Dermis blood vessel endothelial cell (primary cell): ENCODE measurements at places on chromosomes 3 and 15.

DNA sequence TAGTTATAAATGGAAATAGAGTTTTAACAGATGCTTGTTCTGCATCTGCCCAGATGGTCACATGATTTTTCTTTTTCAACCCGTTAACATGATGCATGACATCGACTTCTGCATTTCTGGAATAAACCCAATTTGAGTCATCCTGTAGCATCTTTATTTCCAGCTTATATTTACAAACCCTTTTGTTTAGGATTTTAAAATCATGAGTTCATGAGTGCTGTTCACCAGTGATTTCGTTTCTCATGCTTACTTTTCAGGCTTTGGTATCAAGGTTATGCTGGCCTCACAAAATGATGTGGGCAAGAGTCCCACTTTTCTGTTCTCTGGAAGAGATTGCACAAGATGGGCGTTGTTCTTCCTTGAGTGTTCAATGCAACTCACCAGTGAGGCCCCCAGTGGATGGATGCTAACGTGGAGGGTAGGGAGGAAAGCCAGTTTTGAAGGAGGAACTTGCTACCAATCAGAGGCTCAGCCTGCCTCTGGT lies 5.2 kb downstream of the HRH1 start:
- no peak for DNase-seq

- no peak for DNase-seq
Observed at GRCh38 chr3:162224746-162225145, 728.1 kb downstream of the OTOL1 start.

- peak; percentile 96 for DNase-seq
Observed at GRCh38 chr15:67146875-67147381, 81.5 kb downstream of the SMAD3 start.

- no peak for DNase-seq
Observed at GRCh38 chr3:47083786-47084185, 80.1 kb downstream of the SETD2 start.

DNA sequence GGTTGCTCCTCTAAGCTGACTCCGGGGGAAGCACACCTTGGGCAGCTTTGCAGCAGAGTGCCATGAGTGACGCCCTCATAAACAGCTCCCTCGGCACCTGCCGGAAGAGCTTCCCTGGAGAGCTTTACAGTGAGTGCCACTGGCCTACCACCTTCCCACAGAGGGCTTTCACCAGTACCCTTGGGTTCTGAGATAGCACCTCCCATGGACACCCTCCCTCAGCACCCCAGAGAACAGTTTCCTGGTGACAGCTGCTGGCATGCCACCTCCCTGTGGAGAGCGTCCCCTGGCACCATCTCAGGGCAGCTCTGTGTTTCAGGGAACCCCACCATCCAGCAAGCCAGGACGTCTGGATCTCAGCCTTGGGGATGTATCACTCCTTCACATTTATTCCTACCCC lies 49.1 kb downstream of the RUBCN start:
- DNase-seq: no peak
